ENCODE measurements at places on chromosomes 3 and 15.

DNA sequence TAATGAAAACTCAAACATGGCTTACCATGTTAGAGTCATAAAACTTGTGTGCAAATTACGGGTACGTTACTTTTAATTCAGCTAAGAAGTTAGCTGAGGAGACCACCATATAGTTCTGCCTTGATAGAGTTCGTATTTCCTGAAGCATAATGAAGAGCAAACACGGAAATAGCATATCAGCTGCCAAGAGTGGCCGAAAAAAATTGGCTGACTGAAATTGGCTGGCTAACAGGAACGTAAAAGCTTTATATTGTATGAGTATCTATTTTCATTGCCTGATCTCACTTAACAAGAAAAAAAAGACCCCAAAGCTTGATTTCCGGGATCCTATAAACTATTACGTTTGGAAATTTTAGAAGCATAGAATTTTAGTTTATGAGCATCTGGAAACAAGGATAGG, 1222.9 kb downstream of the ZPLD1 start:
- no peak for DNase-seq

DNA sequence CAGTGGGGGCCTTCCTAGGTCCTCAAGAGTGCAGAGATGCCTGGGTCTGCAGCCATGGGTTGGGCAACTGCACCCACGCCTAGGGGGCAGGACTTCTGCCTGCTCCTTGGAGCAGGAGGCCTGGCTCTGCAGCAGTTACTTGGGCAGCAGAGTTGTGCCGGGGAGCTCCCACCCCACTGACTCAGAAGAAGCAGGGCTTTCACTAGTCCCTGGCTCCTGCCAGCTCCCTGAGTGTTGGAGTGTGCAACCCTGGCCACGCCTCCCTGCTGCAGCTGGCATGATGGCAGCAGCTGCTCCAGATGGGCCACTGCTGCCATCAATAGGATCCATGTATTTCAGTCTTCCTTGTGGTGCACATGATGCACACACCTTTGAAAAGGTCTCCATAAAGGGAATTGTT, 40.6 kb upstream of the KCNH8 start:
- no peak for DNase-seq

DNA sequence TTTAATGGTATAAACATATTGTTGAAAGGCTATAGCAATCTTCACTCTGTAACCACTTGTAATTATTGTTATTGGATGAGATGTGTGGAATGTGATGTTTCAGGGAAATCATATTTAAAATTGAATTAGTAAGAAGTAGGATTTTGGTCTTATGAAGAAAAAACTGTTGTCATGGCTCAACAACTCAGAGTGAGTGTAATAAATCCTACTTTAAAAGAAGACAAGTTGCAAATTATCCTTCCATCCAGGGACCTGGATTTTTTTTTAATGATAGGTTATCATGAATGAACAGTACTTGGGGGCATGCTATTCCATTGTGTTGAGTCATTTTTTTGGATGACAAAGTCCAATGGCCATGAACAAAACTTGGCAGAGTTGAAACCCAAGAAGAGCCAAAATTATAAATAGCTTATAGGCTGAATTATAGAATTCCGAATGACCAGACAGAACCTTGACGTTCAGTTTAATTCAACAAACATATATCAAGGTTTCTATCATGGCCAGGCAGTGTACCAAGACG, 625.5 kb upstream of the ZNF717 start:
- DNase-seq = no peak

DNA sequence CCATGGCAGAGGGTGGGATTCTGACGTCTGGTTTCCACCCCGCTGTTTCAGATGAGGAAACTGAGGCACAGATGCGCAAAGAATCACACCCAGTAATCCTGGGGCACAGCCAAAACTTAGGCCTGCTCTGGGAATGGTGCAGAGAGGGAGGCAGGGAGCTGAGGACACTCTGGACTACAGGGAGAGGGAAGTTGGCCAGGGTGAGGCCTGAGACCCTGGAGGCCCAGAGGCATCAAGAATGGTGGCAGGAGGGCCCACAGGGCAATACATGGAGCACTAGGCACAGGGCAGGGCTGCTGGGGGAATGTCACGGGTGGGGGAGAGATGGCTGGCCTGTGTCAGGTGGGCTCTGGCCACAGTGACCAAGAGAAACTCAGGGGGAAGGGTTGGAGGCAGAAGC, 63.6 kb downstream of the TLE3 start:
- no peak for DNase-seq

DNA sequence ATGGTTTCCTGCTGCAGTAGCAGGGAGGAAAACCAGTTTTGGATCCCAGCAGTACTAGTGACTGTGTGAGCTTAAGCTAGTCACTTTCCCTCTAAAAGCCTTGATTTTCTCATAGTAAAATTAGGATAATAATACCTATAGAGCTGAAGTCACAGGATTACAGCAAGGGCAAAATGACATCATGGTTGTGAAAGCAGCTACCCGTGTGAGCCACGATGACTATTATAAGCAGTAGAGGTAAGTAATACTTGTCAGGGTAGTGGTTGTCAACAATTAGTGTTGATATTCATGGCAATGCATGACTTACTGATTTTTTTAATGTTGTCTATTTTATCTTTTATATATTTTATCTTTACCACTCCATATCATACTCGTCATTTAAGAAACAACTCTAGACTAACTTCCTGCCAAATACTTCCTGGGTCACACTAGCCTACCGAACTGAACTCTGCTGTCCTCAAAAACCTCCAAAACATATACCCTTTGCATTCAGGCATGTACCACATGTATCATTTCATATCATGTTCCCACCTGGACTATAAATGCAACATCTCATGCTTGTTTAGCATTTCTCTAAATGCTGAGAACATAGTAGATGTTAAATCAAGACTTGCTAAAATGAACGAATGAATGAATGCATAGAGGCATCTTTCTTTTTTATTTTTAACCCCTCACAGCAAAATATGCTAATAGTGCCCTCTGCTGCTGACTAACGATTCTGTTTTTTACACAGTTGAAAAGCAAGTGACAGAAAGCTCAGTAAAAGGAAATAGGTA, 172.6 kb downstream of the P3H2 start:
- peak; percentile 22 for DNase-seq

- no peak for DNase-seq
These were observed 344.7 kb downstream of the NEK10 start for GRCh38 chr3:27024493-27024892.

- DNase-seq = no peak
These were observed 254.1 kb upstream of the ZNF717 start for GRCh38 chr3:76039431-76039830.

DNA sequence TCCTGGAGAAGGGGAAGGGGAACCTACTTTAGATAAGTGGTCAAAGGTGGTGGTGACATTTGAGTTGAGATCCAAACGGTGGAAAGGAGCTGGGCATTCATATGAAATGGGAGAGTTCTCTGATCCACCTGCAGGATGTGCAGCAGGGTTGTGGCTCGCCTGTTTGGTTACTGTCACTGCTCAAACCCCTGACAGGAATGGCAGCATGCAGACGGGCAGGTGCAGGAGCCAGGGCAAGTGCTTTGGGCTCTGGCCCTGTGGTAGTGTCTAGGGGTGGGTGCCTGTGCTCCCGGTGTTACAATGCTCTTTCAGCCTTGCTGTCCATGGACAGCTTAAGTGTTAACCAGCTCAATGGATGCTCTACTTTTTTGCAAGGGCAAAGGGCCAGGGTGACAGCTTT, 18.5 kb downstream of the PAQR9 start:
- no peak for DNase-seq

DNA sequence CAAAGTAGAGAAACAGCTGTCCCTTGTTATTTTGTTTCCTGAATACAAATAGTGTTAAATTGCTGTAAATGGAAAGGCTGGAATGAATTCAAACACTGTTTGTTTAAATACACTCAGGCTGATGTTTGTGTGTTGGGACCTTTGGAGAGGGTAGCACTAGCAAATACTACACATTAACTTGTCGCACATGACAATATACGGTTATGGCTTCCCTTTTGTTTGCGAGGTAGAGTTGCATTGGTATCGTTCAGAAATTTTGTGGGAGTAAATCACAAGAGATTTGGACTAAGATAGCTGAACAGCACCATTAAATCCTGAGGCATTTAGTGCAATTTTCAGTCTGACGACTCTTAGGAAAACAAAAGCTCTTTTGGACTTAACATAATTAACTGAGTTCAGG, 213.0 kb upstream of the ROBO2 start:
- DNase-seq = no peak

GRCh38 chr3:29690686-29691353, 409.9 kb downstream of the RBMS3 start:
- no peak for DNase-seq

GRCh38 chr15:70291305-70292075, 193.8 kb upstream of the TLE3 start:
- no peak for DNase-seq

DNA sequence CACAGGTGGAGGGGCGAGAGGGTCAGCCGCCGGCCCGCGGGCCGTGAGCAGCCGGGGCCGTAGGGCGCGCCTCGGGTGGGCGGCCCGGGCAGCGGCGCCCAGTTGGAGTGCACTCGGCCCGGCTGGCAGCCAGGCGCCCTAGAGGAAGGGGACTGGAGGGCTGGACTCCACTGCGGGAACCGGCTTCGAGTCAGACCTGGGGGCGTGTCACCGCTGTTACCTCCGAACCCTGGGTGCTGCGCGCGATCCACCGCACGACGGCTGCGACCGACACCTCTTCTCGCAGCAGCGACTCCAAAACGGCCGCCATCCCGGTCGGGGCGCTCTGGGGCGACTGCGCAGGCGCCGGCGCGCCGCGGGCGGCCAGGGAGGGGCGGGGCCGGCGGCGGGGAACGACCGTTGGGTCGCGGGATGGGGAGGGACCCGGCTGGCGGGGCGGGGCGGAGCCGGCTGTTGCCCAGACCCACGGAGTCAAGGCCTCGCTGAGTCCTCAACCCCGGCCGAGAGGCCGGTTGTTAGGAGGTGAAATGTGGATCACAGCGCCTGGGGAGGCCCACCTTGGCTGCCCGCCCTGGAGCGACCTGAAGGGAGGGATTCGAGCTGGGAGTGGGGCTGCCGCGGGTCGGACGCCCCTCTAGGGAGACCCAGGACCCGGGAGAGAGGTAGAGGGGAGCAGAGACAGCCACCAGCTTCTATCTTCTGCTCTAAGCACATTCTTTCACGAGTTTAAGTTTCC, at the start of gene CDAN1:
CDAN1 (minus strand) TSS at position 336 of the 736 bp plus-strand sequence; CDS start at position 310, 26 bp downstream.
- peak; percentile 100 for DNase-seq

DNA sequence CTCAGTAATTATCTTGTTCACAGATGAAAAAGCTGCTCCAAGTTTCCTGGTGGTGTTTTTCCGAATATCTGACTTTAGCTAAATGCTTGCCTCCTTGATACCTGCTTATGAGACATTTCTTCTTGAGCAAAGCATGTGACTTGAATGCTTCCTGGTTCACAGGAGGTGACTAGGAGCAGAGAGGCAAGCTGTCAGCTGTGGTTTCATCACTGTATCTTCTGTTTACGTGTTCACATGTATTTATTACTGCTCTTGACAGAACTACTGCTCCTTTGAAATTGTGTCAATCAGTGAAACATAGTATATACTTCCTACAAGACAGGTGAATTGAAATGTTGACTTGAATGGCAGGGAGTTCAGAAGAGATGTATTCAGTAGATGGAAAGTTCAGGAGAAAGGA, 8.9 kb upstream of the SPPL2A start:
- DNase-seq = no peak

- no peak for DNase-seq
These were observed 36.5 kb upstream of the ZMAT3 start for GRCh38 chr3:179108086-179108485.

- DNase-seq = no peak
These were observed 98.8 kb upstream of the MB21D2 start for GRCh38 chr3:193016437-193016901.

DNA sequence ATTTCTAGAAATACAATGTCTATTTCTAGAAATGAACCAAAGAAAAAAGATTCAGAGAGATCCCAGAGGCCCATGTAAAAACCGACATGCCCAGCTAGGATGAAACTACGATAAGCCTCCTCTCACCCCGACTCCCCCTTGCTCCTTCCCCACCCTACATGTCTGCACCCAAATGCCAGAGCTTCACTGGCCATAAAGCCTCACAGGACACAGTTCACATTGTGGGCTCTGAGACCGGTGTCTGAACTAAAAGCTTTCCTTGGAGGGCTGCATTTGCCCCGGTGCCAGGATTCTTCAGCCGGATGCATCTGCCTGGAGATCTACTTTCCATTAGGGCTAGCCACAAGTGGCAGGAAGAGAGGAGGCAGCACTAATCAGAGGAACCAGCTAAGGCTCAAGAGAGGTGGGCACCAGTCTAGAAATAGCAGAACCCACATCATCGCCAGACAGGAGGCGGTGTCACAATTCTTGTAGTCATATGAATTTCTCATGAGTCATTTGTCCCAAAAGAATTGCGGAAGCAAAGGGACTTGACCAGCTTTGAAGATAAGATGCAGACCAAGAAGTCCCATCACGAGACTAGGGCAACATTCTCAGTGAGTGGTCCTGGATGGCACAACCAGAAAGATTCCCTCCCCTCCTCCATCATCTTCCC, 353.6 kb downstream of the NTRK3 start:
- DNase-seq = no peak

- DNase-seq = no peak
These were observed 46.4 kb upstream of the PHLDB2 start for GRCh38 chr3:111812701-111813100.

- DNase-seq = no peak
These were observed 14.2 kb downstream of the CHRM5 start for GRCh38 chr15:33982516-33982915.

- DNase-seq = no peak
These were observed at the start of gene OR5H2 for GRCh38 chr3:98282205-98282604. OR5H2 (plus strand) TSS chr3:98282505; CDS start chr3:98282903, 398 bp downstream.

GRCh38 chr15:41558400-41559238, at the start of gene TYRO3:
TYRO3 (plus strand) TSS chr15:41559212; CDS start chr15:41559258, 46 bp downstream.
- DNase-seq = peak; percentile 88

DNA sequence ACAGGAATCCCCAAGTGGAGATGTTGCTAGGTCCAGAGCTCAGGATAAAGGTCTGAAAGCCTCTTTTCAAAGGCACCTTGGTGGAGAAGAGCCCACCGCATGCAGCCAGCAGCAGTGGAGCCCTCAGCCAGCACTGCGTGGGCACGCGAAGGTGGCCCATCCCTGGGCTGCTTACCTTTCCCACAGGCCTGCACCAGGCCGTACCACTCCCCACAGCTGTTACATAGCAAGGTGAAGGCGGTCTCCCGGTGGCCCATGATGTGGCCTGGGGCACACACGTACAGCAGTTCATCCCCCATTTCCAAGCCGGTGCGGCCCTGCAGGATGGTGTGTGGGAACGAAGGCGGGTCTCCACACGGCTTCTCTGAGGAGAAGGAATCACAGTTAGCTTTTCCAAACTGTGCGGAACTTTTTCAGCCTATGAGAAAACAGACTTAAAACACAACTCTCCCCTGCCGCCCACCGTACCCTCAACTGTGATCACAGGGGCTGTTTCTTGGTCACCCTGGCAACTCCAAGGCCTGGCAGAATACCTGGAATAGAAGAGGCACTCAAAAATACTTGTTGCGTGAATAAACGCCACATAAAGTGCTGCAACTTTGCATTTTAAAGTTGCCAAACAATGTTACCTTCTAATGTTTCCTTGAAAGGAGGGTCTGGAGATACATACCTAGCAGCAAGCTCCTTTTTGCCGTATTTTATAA, 43.7 kb downstream of the SUSD5 start:
- DNase-seq = no peak

- no peak for DNase-seq
These were observed 51.6 kb upstream of the ACKR4 start for GRCh38 chr3:132545471-132545870.

All from GM13977 (cell line).